ENCODE measurements at places on chromosomes 11 and 22. TPM values are rescaled to one million over a fixed set of nuclear protein-coding genes. Genes with fewer than 3 reads are reported as not detected.

IGF2 gene
- 0.59 TPM for total RNA-seq

PKP3 gene
- total RNA-seq: 40.6 TPM

C11orf71 gene
- 10.2 TPM for total RNA-seq

E2F8 gene
- total RNA-seq: 10.5 TPM

OR5D13 gene
- total RNA-seq: not detected

ALDH3B2 gene
- total RNA-seq: not detected

CYB5R2 gene
- total RNA-seq: 33.1 TPM

OTOG gene
- 0.95 TPM for total RNA-seq

CCDC81 gene
- total RNA-seq: 36.6 TPM

GRCh38 chr22:29625090-29625825 is 21.8 kb downstream of the NF2 start:
- peak; percentile 60 for DNase-seq

GRCh38 chr11:16598906-16599305 is 139.5 kb upstream of the C11orf58 start:
- no peak for DNase-seq

DNA sequence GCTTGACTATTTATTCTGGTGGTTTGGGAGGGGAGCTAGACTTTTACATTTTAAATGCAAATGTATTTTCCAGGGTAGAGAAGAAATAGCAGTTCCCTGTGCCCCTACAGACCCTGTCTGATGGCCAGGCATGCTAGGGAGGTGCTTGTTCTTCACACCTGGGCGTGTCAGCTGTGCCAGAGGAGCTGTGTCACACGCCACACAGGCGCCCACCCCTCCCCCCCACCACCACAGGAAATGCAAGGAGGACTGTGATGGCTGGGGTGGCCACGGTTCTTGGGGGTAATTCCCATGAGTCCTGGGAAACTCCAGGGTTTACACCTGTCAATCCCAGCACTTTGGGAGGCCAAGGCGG is 82.2 kb downstream of the FLI1 start:
- no peak for DNase-seq

- no peak for DNase-seq
These were observed 16.2 kb upstream of the ME3 start for GRCh38 chr11:86688398-86689179.

DNA sequence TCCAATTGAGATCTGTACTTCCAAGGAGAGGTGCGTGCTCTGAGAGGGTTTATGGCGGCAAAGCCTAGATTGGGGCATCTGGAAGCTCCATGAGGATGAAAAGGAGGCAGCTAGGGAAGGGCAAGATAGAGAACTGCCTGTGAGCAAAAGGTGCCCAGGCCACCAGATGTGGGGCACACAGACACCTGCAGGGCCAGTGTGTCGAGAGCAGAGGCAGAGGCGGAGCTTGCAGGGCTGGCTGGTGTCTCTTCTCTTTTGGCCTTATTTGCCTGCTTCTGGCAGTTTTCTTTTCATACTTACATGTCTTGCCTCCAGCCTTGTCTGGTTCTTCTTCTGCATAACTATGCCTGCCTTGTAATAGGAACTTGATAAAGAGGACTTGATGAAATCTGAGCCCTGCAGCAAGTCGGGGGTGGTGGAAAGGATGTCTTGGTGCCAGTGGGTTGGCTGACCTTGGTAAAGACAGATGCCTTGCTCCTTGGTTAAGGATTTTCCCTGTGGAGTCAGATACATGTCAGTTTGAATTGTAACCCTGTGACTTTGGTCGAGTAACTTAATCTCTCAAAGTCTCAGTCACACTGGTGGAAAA is 680.3 kb downstream of the NTM start:
- no peak for DNase-seq

GRCh38 chr11:9802291-9802861 is 138.5 kb downstream of the SWAP70 start:
- DNase-seq: no peak

GRCh38 chr11:19116276-19116970 is 545 bp upstream of the ZDHHC13 start:
- peak; percentile 50 for DNase-seq

- no peak for DNase-seq
These were observed 28.0 kb downstream of the MYBPC3 start for GRCh38 chr11:47324520-47324919.

DNA sequence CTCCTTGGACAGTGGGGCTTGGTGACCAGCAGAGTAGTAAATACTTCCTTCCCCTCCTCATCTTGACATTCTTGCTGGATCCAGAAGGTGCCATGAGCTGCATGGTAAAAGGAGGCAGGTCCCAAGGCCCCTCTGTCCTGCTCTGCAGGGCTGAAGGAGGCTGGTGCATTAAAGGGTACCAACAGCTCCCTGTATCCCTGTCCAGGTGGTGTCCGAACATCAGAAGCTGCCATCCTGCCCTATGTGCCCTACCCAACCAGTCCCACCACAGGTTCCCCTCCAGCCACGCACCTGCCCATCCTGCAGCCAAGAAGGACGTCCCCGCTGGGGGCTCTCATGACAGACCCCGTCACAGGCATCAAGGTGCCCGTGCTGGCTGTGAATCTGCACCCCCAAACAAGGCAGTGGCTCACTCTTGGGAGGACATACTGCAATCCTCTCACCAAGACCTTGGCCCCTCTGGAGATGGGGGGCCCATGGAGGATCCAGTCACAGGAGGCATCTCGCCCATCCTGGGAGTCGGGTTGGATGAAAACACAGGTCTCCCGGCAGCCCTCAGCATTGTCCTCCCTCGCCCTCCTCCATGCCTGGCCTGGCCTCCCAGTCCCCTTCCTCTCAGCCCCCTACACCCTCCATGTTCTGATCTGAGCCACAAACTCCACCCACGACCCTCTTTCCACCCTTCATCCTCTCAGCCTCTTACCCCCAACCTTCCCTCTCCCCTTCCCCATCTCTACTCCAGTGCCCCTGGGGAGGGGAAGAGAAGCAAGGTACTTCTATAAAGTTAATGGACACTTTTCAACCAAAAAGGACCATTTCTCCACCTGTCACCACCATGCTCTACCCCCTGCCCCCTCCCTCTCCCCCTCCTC is 55.1 kb downstream of the BTG4 start:
- DNase-seq: no peak

DNA sequence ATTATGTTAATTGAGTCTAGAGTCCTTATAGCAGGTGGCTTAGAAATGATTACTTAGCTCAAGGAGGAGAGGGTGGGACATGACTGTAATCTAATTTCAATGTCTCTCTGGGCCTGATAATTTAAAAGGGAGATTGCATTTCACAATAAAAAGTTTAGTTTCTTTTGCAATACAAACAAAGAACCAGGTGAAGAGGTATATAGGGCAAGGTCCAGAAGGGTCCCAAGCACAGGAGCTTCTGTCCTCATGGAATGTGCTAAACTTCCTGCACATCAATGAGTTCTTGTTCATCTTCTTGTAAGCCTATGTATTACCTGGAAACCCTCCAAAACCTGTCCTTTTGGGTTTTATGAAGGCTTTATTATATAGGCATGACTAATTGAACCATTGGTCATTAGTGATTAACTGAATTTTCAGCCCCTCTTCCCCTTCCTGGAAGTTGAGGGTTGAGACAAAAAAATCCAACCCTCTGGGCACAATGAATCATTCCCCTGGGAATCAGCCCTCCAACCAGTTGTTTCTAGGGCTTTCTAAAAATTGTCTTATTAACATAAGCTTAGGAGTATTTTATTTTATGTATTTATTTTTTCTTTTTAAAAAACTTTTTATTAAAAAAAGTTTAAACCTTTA is 37.6 kb downstream of the MS4A2 start:
- DNase-seq: no peak

DNA sequence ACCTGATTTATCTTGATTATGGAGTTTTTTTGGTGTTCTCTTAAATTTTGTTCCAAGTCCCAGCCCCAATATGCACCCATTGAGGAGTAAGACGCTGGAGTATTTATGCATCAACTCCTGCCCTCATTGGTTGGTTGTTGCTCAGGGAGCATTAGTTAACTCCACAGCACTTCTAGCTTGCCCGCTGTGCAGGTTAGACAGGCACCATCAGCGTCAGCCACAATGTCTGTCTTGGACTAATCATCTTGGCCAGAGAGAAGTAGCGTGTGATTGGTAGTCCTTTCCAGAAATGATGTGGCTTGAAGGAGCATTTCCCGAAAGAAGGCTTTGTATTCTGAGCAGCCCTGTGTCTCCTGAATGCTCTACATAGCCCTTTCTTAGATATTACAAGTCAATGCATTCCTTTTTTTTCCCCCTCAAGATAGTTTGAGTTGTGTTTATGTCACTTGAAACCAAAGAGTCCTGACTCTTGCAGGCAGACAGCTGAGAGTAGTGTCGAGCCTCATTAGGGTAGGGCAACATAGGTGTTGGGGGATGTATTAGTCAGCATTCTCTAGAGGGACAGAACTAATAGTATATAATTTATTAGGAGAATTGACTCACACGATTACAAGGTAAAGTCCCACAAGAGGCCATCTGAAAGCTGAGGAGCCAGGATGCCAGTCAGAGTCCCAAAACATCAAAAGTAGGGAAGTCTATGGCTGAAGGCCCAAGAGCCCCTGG is 94.6 kb upstream of the RCN1 start:
- DNase-seq: no peak

DNA sequence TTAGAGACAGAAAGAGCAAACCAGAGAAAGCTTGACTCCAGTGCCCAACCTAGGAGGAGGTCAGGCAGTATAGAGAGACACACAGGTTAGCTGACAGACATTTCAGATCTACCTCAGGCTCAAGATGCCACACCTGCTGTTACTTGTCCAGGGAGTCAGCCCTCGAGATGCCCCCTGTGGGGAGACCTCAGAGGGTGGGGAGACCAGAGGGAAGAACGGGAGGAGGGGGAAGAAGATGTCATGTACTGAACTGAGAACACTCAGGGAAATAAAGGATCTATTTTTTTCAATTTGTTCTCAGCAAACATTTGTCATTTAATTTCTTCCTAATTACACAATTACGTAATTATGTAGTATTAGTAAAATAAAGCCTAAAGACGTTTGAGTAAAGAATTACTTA is 196.3 kb upstream of the CADM1 start:
- peak; percentile 35 for DNase-seq

DNA sequence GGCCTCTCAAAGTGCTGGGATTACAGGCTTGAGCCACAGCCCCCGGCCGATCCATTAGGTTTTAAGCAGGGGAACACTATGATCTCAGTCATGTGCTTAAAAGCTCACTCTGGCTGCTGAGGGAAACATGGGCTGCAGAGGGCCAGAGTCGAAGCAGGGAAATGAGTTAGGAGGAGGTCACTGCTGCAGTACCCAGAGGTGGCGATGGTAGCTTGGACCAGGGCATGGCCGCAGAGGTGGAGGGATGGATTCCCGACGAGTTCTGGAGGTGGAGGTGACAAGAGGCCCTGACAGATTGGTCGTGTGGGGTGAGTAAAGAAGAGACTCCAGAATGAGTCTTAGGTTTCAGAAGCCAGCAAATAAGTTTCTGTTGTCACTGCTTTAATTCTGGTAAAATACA is 54.4 kb upstream of the INCENP start:
- no peak for DNase-seq

DNA sequence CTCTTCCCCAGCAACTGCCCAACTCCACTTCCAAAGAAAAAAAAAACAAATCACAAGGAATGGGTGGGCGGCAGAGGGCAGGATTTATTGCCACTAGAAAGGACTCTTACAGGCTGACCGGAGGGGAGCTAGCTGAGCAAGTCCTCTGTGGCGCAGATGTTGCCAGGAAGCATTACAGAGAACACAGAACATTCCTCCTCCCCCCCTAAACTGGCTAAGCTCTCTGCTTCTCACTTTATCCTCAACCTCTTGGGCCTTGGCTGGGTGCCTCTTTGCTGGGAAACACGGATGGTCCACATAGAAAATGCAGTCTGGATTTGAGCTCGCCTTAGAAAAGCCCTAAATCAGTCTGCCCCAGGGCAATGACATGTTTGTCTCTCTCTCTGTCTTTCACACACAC is 12.6 kb upstream of the FJX1 start:
- DNase-seq: no peak

DNA sequence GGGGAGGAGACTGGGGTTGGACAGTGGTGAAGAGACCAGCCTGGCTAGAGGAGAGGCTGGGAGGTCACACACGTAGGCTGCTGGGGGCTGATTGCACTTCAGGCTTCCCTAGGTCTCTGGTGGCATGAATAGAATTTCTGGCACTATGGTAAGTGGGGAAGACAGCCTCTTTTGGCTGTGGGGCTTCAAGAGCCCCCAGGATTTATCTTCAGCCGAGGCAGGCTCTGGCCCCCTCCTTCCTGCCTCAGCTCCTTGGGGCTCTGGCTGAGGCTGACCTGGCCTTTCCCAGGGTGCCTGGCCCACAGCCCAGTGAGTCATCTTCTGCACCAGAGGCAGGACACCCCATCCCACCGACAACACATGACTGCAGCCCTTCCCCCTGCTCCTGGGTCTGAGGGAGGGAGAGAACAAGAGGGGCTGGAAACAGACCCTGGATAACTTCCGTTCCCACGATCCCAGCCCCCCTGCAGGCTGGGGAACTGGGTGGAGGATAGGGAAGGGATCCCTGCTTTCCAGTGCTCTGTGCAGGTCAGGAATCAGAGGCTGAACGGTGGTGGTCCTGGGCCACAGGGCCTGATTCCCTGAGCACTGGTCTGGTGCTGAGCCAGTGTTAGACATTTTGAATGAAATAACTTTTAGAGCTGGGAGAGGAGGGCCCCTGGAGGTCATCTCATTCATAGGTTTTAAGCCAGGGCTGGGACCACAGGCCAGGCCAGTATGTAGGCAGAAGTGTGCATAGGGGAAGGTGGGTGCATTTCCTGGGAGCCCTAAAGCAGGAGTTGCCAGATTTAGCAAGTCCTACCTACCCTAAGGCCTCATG is 26.5 kb downstream of the ARHGEF17 start:
- peak; percentile 77 for DNase-seq

- DNase-seq: no peak
These were observed 247.5 kb downstream of the ST3GAL4 start for GRCh38 chr11:126602993-126603392.

GRCh38 chr22:37923927-37924326 is 17.8 kb downstream of the MICALL1 start:
- no peak for DNase-seq

DNA sequence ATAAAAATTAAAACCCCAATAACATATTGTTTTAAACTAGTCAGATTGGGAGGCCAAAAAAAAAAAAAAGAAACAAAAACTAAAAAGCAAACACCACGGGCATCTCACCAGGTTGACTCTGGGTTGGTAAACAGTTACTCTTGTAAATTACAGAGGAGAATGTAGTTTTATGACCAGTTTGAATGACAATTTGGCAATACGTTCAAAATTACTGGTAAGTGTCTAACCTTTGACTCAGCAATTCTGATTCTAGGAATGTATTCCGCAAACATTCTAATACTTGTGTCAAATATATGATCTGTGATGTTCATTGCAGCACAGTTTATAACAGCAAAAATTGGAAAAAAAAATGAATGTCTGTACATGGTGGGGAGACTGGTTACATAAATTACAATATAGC is 1376.0 kb downstream of the TBC1D22A start:
- DNase-seq: no peak

- no peak for DNase-seq
These were observed 49.2 kb downstream of the APOL3 start for GRCh38 chr22:36111316-36111715.
